ENCODE measurements at places on chromosomes 5 and 9. TPM values are rescaled to one million over a fixed set of nuclear protein-coding genes. Genes with fewer than 3 reads are reported as not detected.

HAPLN1 gene
- total RNA-seq: 3.8 TPM

- H3K27me3 ChIP-seq: no peaks in the 10 kb centered on the region
- H3K4me3 ChIP-seq: no peak overlapping the region
- H3K27ac ChIP-seq: no peak overlapping the region
- no peaks in the 10 kb centered on the region for H3K36me3 ChIP-seq
- DNase-seq: no peak
Observed at GRCh38 chr9:73118898-73119554, 32.6 kb upstream of the ANXA1 start.

TOR2A gene
- 25.8 TPM for total RNA-seq

NEURL1B gene
- 99.9 TPM for total RNA-seq

DNA sequence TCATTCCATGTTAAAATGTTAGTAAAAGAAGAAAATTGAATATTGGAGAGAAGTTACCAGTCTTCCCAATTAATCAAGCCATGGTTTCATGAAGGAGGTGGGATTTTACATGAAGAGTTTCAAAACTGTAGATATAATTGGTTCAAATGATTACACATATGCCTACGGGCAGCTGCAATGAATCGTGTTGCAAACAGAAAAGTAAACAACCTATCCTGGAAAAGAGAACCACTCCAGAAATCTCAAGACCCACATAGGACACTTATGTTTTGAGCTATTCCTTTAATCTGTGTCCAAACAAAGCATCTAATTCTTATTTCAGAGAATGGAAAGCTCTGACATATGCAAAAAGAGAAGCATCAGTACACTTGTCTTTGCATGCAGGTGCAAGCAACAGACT is 340.2 kb downstream of the NDUFS4 start:
- H3K27me3 ChIP-seq: no peaks in the 10 kb centered on the region
- no peaks in the 10 kb centered on the region for H3K36me3 ChIP-seq
- no peak overlapping the region for H3K4me3 ChIP-seq
- no peaks in the 10 kb centered on the region for H3K4me1 ChIP-seq

DNA sequence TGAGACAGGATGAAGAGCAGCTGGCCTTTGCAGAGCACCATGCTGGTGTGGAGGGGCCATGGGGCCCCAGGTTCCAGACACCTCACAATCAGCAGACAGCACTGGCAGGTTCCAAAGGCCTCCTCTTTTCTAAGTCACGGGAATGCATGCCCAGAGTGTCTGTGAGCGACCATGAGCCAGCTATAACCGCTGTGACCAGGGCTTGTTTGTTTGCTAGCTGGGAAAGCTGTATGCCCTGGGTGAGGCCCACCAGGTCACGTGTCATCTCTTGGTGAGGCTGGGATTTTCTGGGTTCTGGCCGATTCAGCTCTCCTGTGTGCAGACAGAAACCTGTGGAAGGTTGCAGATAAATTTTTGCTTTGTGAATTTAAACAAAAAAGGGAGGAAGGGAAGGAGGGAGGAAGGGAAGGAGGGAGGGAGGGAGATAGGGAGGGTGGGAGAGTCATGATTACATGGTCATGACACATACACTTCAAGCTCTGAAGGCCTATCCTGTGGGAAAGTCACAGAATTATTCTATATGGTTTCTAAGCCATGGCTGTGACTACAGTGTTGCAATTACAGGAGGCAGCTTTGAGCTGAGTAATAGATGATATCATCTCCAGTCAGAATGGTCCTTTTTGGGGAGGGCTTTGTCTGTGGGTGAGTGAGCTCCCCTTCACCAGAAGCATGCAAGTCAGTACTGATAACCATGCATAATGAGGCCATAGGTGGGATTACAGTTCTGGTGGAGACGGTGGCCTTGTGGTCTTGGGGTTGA is 37.2 kb downstream of the PAPPA start:
- H3K36me3 ChIP-seq: no peaks in the 10 kb centered on the region
- H3K27ac ChIP-seq: no peak overlapping the region
- no peak for DNase-seq

DNA sequence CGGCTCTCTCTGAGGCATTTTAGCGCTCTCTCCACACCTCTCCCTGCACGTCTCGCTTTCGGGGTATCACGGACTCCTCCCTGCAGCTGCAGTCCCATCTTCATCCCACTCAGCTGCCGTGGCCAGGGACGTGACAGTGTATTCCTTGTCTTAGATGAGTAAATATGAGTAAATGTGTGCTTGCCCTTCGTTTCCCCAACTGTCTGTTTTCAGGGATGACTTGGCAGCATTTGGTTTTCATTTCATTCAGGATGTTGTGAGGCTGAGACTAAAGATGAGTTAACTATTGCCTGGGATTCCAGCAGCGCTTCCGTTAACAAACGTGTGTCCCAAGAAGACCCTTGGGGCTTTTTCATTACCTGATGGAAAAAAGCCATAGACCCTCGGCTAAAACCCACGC is 29.5 kb downstream of the GDNF start:
- no peak for DNase-seq
- no peaks in the 10 kb centered on the region for H3K4me1 ChIP-seq
- no peak overlapping the region for H3K4me3 ChIP-seq
- H3K27me3 ChIP-seq: no peaks in the 10 kb centered on the region

DNA sequence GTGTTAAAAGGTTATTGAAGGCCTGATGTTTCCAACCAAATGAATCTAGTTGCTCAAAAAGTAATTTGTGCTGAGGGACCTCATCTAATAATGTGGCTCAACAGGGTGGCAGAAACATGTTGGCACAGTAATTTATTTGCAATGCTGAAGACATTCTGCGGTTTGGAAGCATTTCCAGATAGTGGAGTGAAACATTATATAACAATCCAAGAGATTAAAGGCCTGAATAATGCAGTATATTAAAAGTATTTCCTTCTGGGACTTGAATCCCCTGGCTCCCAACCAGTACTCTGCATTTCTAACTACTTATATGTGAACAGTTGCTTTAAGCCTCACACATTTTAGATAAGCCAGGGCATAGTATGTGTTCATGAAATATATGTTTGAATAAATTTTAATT is 25.9 kb upstream of the ALDH1A1 start:
- H3K4me1 ChIP-seq: no peaks in the 10 kb centered on the region
- no peaks in the 10 kb centered on the region for H3K36me3 ChIP-seq
- no peak overlapping the region for H3K4me3 ChIP-seq
- no peak for DNase-seq

DMRT3 gene
- total RNA-seq: not detected

DNA sequence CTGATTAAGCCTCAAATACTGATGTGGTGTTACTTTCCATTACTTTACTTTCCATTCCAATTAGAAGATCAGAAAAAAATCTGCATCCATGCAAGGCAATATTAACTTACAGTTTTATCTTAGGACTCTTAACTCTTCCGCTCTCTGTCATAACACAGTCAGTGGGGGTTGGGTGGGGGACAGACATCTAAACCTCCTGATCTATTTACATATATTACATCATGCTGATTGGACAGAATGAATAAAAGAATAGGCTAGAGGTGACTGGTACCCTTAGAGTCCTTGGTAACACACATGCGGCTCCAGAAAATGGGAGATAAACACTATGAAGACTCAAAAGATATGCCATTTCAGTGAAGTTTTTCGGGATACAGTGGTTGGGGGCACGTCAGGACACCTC is 27.6 kb downstream of the RAPGEF6 start:
- no peak overlapping the region for H3K27ac ChIP-seq
- DNase-seq: no peak
- no peak overlapping the region for H3K4me3 ChIP-seq
- no peaks in the 10 kb centered on the region for H3K4me1 ChIP-seq
- H3K36me3 ChIP-seq: no peaks in the 10 kb centered on the region
- H3K27me3 ChIP-seq: no peaks in the 10 kb centered on the region

- no peaks in the 10 kb centered on the region for H3K36me3 ChIP-seq
- no peak overlapping the region for H3K4me3 ChIP-seq
- DNase-seq: no peak
- no peaks in the 10 kb centered on the region for H3K27me3 ChIP-seq
- H3K27ac ChIP-seq: no peak overlapping the region
- H3K4me1 ChIP-seq: peaks cover 4% of the 10 kb centered on the region
Observed at GRCh38 chr5:14659821-14660607, 4.5 kb upstream of the OTULIN start.

SHROOM1 gene
- 36.9 TPM for total RNA-seq

GRCh38 chr9:116809656-116810055 is 122.6 kb downstream of the TRIM32 start:
- DNase-seq: no peak
- H3K27me3 ChIP-seq: no peaks in the 10 kb centered on the region
- H3K4me3 ChIP-seq: no peak overlapping the region
- no peaks in the 10 kb centered on the region for H3K36me3 ChIP-seq

DNA sequence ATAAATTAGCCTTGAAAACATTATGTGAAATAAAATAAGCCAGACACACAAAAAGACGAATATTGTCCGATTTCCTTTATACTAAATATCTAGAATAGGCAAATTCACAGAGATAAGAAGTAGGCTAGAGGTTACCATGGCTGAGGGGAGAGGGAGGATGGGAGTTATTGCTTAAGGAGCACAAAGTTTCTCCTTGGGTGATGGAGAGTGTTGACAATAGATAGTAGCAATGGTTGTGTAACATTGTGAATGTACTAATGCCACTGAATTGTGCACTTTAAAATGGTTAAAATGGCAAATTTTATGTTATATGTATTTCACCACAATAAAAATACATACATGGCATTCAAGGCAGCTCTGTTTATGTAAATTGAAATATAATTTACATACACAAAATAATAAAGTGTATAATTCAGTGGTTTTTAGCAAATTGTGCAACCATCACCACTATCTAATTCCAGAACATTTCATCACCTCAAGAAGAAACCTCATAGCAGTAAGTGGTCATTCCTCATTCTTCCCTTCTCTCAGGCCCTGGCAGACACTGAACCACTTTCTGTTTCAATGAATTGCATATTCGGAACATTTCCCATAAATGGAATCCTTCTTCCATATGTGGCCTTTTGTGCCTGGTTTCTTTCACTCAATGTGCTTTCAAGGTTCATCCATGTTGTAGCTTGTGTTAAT is 59.2 kb downstream of the NDST1 start:
- no peaks in the 10 kb centered on the region for H3K36me3 ChIP-seq
- no peaks in the 10 kb centered on the region for H3K4me1 ChIP-seq
- no peak for DNase-seq
- no peaks in the 10 kb centered on the region for H3K27me3 ChIP-seq
- no peak overlapping the region for H3K4me3 ChIP-seq

GLDC gene
- total RNA-seq: 0.21 TPM

GAPT gene
- total RNA-seq: 1.3 TPM

PCSK5 gene
- total RNA-seq: 36.7 TPM

- H3K27ac ChIP-seq: no peak overlapping the region
- no peaks in the 10 kb centered on the region for H3K36me3 ChIP-seq
Observed at GRCh38 chr5:64746446-64746845, 22.0 kb downstream of the SREK1IP1 start.

DNA sequence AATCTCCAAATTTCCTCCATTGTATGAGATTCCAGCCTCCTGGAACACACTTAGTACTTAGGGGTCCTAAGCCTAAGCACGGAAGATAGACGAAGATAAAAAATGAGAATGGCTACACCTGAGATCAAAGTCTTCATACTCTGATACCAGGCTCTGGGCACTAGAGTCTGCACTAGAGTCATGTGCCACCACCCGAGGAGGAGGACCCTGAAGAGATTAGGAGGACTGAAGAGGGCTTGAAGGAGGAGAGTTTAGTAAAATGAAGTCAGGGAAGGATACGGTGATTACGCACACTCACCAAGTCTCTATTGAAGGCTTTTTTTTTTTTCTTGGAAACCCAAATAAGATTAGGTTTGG is 573 bp upstream of the SPATA24 start:
- H3K4me3 ChIP-seq: peak overlapping the region; percentile 37
- H3K27me3 ChIP-seq: no peaks in the 10 kb centered on the region
- no peaks in the 10 kb centered on the region for H3K4me1 ChIP-seq
- H3K27ac ChIP-seq: peak overlapping the region; percentile 87
- DNase-seq: no peak

DNA sequence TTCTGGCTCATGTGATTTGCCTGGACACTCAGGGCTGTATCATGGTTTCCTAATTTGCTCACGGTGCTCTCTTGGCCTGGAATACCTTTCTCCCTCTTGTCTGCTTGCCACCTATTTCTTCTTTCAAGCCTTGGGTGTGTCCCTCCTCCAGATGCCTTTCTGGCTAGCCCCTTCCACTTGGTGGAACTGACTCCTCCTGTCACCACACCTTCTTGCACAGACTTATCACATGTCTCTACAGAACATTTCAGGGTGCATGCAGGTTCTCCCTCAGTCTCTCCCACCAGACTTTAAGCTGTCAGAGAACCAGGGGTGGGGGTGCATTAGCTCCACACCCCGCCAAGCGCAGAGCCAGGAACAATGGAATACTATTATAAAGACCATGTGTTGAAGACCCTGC is 1.9 kb downstream of the TBC1D2 start:
- peak; percentile 16 for DNase-seq
- no peak overlapping the region for H3K27ac ChIP-seq
- no peaks in the 10 kb centered on the region for H3K36me3 ChIP-seq
- peaks cover 18% of the 10 kb centered on the region for H3K4me1 ChIP-seq
- H3K27me3 ChIP-seq: no peaks in the 10 kb centered on the region
- H3K4me3 ChIP-seq: no peak overlapping the region

DNA sequence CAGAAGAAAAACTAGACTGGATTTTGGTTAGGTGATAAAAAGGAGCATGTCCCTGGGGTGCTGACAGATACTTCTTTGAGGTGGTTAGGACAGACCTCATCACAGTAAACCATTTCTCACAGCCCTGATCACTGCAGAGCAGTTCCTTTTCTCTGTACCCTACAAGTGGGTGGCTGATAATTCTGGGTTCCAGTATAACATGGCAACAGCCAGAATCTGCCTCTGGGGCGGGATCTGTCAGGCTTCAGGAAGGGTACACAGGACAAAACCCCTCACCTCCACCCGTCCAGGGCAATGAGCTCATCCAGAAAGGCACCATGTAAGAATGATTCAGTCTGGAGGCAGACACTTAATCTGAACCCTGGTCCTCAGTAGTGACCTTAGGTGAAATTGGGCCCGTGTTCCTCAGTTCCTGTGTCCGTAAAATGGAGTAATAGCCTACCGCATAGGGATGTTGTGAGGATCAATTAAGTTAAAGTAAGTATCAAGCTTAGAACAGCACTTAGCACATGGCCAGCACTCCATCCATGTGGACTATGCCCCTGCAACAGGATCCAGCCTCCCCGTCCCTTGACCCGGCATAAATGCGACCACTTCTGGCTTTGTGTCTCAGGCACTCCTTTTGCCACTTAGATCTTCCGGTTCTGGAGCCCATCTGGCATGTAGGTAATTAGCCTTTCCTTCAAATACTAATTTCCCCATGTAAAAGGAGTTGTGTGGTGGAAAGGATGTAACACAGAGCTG is 129.2 kb downstream of the LHFPL2 start:
- no peak overlapping the region for H3K4me3 ChIP-seq
- no peak for DNase-seq
- H3K27me3 ChIP-seq: no peaks in the 10 kb centered on the region
- peak overlapping the region; percentile 68 for H3K27ac ChIP-seq

LHX6 gene
- total RNA-seq: 1.1 TPM

CYLC2 gene
- not detected for total RNA-seq

SEMA6A gene
- total RNA-seq: 89.9 TPM

Data from colonic mucosa (tissue), 4 donors.